ENCODE measurements at places on chromosomes 2 and 18.

- H3K36me3 ChIP-seq, result no peaks in the 10 kb centered on the region
- H3K27ac ChIP-seq, result no peak overlapping the region
- H3K4me1 ChIP-seq, result no peaks in the 10 kb centered on the region
- no peak overlapping the region for H3K4me3 ChIP-seq
- no peak for DNase-seq
- no peaks in the 10 kb centered on the region for H3K27me3 ChIP-seq
Measured at GRCh38 chr2:164593541-164593940, 27.7 kb downstream of the GRB14 start.

GRCh38 chr2:214737188-214737587 is 72.3 kb downstream of the BARD1 start:
- H3K4me1 ChIP-seq, result no peaks in the 10 kb centered on the region
- DNase-seq, result no peak
- no peaks in the 10 kb centered on the region for H3K27me3 ChIP-seq
- H3K36me3 ChIP-seq, result peaks cover 5% of the 10 kb centered on the region

DNA sequence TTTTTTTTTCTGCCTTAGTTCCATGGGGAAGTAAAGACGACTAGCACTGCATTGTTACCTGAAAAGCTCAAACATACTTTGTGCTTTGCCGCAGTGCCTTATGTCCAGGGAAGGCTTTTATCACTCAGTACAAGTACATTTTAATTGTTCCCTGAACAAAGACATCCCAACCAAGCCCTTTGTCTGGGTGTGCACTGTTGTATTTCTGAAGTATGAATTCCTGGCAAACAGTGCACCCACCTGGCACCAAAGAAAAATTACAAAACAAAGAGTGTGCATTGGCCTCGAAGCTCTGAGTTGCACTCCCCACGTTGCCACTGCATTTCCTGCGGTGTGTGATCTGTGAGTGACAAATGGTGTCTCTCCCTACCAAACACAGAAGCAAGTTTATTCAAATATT is 858.5 kb upstream of the PIK3C3 start:
- H3K27ac ChIP-seq, result no peak overlapping the region
- H3K27me3 ChIP-seq, result no peaks in the 10 kb centered on the region
- no peak for DNase-seq
- H3K4me1 ChIP-seq, result no peaks in the 10 kb centered on the region

- H3K27ac ChIP-seq, result no peak overlapping the region
- H3K27me3 ChIP-seq, result no peaks in the 10 kb centered on the region
- no peak overlapping the region for H3K4me3 ChIP-seq
Measured at GRCh38 chr18:77960791-77961410, 711.3 kb downstream of the GALR1 start.

GRCh38 chr2:176140513-176141317 is 10.6 kb upstream of the HOXD4 start:
- peaks cover 67% of the 10 kb centered on the region for H3K27me3 ChIP-seq
- H3K36me3 ChIP-seq, result no peaks in the 10 kb centered on the region
- peak overlapping the region; percentile 49 for H3K4me3 ChIP-seq
- peaks cover 14% of the 10 kb centered on the region for H3K4me1 ChIP-seq

GRCh38 chr18:58640891-58641610 is 12.2 kb upstream of the ALPK2 start:
- peaks cover 9% of the 10 kb centered on the region for H3K4me1 ChIP-seq
- no peak overlapping the region for H3K27ac ChIP-seq
- no peak for DNase-seq
- H3K4me3 ChIP-seq, result no peak overlapping the region
- H3K36me3 ChIP-seq, result no peaks in the 10 kb centered on the region

DNA sequence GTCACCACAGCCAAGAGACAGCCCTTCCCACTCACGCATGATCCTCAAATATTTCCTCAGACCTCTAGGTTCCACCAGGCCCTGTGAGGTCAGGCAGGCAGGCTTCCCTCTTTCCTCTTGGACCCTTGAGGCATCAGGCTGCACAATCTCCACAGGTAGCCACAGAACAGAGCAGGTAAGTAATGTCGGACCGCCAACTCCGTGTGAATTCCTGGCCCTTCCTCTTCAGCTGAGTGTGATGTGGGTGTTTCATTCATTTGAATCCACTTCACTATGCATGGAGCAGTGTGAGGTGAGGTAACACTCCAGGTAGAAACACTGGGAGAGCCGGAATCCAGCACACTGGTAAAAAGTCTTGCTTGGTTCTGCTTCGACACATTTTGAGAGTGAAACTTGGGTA is 44.0 kb downstream of the MRPL35 start:
- no peak overlapping the region for H3K4me3 ChIP-seq
- no peak for DNase-seq
- no peaks in the 10 kb centered on the region for H3K36me3 ChIP-seq
- H3K4me1 ChIP-seq, result peaks cover 22% of the 10 kb centered on the region

- H3K4me1 ChIP-seq, result peaks cover 2% of the 10 kb centered on the region
- H3K27me3 ChIP-seq, result no peaks in the 10 kb centered on the region
- H3K4me3 ChIP-seq, result no peak overlapping the region
- H3K36me3 ChIP-seq, result no peaks in the 10 kb centered on the region
- DNase-seq, result no peak
- no peak overlapping the region for H3K27ac ChIP-seq
Measured at GRCh38 chr2:65477590-65477989, 45.2 kb upstream of the SPRED2 start.

DNA sequence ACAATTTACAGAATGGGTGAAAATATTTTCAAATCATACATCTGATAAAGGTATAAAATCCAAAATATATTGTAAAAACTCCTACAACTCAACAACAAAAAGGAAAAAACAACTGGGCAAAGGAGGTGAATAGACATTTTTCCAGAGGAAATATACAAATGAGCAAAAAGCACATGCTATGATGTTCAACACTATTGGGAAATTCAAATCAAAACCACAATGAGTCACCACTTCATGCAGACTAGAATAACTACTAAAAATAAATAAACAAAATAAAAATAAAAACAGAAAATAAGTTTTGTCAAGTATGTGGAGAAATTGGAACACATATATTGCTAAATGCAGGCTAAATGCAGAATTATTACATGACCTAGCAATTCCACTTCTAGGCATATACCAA is 120.9 kb downstream of the FSIP2 start:
- no peaks in the 10 kb centered on the region for H3K4me1 ChIP-seq
- no peak overlapping the region for H3K4me3 ChIP-seq
- no peaks in the 10 kb centered on the region for H3K36me3 ChIP-seq
- no peaks in the 10 kb centered on the region for H3K27me3 ChIP-seq

- no peak overlapping the region for H3K4me3 ChIP-seq
- H3K4me1 ChIP-seq, result peaks cover 7% of the 10 kb centered on the region
- no peak overlapping the region for H3K27ac ChIP-seq
- no peaks in the 10 kb centered on the region for H3K27me3 ChIP-seq
- H3K36me3 ChIP-seq, result no peaks in the 10 kb centered on the region
- DNase-seq, result no peak
Measured at GRCh38 chr2:168212167-168212566, 35.2 kb downstream of the STK39 start.

DNA sequence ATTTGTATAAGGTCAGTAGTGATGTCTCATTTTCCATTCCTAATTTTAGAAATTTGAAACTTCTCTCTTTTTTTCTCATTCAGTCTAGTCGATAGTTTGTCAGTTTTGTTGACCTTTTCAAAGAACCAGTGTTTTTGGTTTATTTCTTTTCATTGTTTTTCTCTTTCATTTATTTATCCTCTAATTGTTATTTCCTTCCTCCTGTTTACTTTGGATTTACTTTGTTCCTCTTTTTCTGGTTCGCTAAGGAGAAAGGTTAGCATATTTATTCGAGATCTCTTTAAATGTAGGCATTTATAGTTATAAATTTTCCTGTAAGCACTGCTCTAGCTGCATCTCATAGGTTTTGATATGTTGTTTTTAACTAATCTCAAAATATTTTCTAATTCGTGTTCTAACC is 65.1 kb upstream of the TXNDC2 start:
- H3K36me3 ChIP-seq, result peaks cover 6% of the 10 kb centered on the region
- no peak for DNase-seq
- H3K27ac ChIP-seq, result no peak overlapping the region
- peaks cover 14% of the 10 kb centered on the region for H3K4me1 ChIP-seq

DNA sequence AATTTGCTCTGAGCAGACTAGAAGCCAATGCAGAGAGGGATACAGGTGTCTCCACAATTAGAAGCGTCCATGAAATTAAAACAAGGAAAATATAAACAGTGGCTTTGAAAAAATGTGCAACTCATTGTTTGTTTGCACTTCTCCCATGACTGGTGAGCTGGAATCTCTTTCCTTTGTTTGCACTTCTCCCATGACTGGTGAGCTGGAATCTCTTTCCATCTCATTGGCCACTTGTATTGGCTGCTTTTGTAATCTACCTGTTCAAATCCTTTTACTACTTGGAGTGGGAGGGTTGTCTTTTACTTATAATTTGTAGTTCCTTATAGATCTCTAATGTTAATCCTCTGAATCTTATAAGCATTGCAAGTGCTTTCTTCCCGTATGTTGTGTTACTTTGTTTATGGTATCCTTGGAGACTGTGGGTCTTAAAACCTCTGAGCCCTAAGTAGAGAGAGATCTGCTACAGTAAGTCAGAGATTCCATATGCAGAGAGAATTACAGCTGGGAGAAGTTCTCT is 94.1 kb downstream of the RTN4 start:
- peaks cover 4% of the 10 kb centered on the region for H3K4me1 ChIP-seq
- no peak overlapping the region for H3K4me3 ChIP-seq
- DNase-seq, result peak; percentile 76
- peak overlapping the region; percentile 9 for H3K27ac ChIP-seq
- H3K27me3 ChIP-seq, result no peaks in the 10 kb centered on the region
- no peaks in the 10 kb centered on the region for H3K36me3 ChIP-seq

DNA sequence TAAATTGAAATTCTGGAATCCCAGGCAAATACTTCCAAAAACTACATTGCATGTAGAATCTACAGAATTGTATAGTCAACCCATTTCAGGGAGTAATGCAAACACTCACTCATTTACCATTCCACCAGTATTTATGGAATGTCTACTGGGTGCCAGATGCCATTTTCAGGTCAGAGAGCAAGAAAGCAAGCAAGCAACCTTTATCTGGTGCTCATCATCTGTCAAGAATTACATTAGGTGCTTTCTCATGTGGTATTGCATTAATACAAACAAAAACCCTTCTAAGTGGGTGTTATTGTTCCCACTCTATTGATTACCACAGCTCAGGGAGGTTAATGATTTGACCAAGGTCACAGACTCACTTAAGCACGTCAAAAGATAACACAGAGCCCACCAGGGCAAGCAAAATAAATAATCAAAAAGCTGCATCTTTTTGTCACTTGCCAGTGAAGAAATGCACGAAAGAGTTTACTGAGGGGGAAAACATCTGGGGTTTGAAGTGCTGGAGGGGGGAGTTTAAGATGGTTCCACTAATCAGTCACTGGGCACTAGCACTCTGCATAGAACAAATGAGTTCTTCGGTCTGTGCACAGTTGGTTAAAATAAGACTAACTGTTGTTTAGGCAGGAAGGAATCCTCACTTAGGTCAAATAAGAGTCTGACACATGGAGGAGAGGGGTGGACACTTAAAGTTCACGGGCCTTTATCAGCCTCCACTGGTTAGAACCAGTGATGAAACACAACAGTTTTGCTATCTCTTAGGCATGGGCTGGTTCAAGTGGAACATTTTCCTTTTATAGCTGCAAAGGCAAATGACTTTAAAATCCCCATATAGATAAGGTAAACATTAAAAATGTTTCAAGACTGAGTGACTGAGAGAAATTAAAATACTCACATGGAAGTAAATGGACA is 208.8 kb downstream of the CDH2 start:
- no peaks in the 10 kb centered on the region for H3K4me1 ChIP-seq
- no peak for DNase-seq
- no peaks in the 10 kb centered on the region for H3K27me3 ChIP-seq
- H3K36me3 ChIP-seq, result no peaks in the 10 kb centered on the region

DNA sequence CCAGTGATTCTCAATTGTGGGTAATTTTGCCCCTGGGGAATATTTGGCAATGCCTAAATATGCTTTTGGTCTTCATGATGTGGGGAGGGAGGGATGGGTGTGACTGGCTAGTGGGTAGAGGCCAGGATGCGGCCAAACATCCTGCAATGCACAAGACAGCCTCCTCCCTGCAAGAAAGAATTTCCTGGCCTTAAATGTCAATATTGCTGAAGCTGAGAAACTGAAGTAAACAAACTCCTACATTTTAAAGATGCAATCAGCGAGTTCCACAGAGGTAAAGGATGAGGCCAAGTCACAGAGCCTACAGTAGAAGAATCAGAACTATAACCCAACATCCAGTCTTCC is 272.9 kb upstream of the EPHA4 start:
- H3K4me3 ChIP-seq, result no peak overlapping the region
- H3K27me3 ChIP-seq, result no peaks in the 10 kb centered on the region
- H3K36me3 ChIP-seq, result no peaks in the 10 kb centered on the region
- no peak overlapping the region for H3K27ac ChIP-seq
- DNase-seq, result no peak

DNA sequence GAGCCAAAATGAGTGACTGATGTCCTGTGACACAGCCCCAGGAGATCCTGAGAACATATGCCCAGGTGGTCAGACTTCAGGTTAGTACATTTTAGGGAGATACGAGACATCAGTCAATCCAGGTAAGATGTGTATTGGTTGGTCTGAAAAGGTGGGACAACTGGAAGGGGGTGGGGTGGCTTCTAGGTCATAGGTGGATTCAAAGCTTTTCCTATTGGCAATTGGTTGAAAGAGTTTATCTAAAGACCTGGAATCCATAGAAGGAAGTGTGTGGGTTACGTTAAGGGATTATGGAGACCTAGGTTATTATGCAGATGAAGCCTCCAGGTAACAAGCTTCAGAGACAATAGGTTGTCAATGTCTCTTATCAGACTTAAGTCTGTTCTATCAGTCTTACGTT is 136.5 kb downstream of the ZNF532 start:
- H3K27ac ChIP-seq, result no peak overlapping the region
- no peaks in the 10 kb centered on the region for H3K4me1 ChIP-seq
- no peaks in the 10 kb centered on the region for H3K36me3 ChIP-seq
- H3K4me3 ChIP-seq, result no peak overlapping the region

DNA sequence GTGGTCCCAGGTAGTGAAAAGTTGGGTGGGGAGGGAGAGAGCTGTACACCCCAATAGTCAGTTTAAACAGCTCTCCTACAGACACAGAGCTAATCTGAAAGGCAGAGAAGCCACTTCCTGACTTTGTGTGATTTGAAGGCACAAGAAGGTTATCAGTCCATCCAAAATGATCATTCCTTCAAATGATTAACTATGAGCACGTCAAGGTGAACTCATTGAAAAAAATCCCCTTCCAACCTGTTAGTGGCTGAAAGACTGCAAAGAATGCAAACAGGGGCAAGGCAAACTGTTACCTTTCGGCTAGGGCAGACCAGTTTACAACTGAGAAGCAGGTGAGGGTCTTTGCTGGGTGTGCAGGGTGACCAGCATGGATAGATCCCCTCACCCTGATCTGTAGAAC is 22.8 kb upstream of the APCDD1 start:
- H3K27ac ChIP-seq, result no peak overlapping the region
- no peak for DNase-seq
- no peaks in the 10 kb centered on the region for H3K36me3 ChIP-seq
- H3K27me3 ChIP-seq, result no peaks in the 10 kb centered on the region
- H3K4me3 ChIP-seq, result no peak overlapping the region

- H3K4me1 ChIP-seq, result peaks cover 15% of the 10 kb centered on the region
- H3K4me3 ChIP-seq, result no peak overlapping the region
- no peak overlapping the region for H3K27ac ChIP-seq
- H3K36me3 ChIP-seq, result peaks cover 13% of the 10 kb centered on the region
Measured at GRCh38 chr18:24065906-24066305, 51.4 kb downstream of the TTC39C start.
